ENCODE measurements at places on chromosomes 3 and 15. TPM values are rescaled to one million over a fixed set of nuclear protein-coding genes. Genes with fewer than 3 reads are reported as not detected.

CSPG5 gene
- total RNA-seq = not detected

WDR93 gene
- not detected for total RNA-seq

ISLR gene
- total RNA-seq = not detected

OXSR1 gene
- 20.6 TPM for total RNA-seq

LRRC34 gene
- total RNA-seq = 3.2 TPM

KLF15 gene
- 0.27 TPM for total RNA-seq

KCNMB3 gene
- 1.4 TPM for total RNA-seq

PLA2G4D gene
- total RNA-seq = not detected
